SW 1271 (cell line): ENCODE measurements at places on chromosomes 6 and 20.

DNA sequence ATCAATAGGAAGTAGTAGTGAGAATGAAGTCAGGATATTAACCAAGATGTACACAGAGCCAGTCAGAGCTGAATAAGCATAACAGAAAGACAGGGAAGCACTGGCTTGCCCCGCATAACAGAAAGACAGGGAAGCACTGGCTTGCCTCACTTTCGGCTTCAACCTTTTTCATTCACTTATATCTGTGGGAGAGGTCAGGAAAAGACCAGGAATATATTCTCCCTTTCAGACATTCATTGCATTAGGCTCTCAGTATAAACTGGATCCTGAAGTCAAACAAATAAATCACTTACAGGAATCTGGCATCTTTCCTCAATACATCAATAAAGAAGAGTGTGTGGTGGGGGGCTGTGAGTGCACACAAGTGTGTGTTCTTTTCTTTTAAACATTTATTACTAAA lies 437.6 kb downstream of the C6orf118 start:
- no peak for DNase-seq

- no peak for DNase-seq
Measured at GRCh38 chr6:54244430-54244829, 63.8 kb upstream of the TINAG start.

- DNase-seq: no peak
Measured at GRCh38 chr6:21230536-21230935, 363.0 kb upstream of the SOX4 start.

GRCh38 chr6:2853769-2854395 lies 12.2 kb upstream of the SERPINB1 start:
- DNase-seq: peak; percentile 95

DNA sequence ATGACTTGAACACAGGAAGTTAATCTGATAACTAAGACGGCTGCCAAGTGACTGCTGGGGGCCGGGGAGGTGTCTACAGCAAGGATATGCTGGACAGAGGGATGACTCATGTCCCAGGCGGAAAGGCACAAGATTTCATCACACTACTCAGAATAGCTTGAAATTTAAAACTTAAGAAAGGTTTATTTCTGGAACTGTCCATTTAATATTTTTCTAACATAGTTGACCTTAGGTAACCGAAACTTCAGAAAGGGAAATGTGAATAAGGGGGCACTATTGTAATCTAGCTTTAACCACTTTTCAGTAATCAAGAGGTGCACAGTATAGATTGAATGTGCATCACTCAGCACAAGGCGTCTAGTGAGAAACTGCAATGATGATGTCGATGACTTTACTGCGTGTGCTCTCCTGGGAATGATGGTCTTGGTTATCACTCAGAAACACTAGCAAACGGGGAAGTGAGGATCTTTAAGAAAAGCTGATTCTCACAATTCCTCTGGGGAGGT lies 171.5 kb downstream of the QKI start:
- peak; percentile 82 for DNase-seq

GRCh38 chr20:11117808-11118528 lies 444.2 kb upstream of the JAG1 start:
- DNase-seq: no peak

GRCh38 chr6:27470023-27470422 lies 2.9 kb downstream of the ZNF184 start:
- no peak for DNase-seq

GRCh38 chr20:20546402-20546801 lies 166.0 kb downstream of the RALGAPA2 start:
- DNase-seq: no peak

- no peak for DNase-seq
Measured at GRCh38 chr6:119160911-119161310, 82.4 kb upstream of the FAM184A start.

DNA sequence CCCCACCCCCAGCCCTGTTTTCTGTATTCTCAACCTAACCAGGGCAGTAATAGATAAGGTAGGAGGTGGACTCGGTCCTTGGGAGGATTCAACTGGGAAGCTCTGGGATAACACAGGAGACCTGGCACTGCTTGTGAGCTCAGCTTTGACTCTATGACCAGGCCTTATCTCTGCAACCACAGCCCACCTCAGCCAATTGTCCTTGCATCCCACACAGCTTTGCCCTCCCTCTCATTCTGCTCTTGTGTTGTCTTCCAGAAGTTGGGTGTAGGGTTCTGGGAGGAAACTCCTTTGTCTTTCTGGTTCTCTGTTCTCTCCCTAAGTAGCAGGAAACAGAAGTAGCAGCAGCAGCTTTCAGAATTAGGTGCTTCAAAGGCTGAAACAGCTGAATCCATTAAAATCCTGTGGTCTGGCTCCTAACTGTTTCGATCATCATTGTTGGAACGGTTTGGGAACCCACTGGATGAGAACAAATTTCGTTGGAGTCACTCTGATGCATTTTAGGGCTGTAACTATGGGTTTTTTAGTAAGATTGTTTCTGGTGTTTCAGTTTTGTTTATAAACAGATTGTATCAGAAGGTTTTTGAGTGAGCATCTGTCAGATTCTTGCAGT lies 32.4 kb upstream of the SNX9 start:
- no peak for DNase-seq

GRCh38 chr6:10954590-10955010 lies 67.7 kb downstream of the SYCP2L start:
- peak; percentile 40 for DNase-seq

DNA sequence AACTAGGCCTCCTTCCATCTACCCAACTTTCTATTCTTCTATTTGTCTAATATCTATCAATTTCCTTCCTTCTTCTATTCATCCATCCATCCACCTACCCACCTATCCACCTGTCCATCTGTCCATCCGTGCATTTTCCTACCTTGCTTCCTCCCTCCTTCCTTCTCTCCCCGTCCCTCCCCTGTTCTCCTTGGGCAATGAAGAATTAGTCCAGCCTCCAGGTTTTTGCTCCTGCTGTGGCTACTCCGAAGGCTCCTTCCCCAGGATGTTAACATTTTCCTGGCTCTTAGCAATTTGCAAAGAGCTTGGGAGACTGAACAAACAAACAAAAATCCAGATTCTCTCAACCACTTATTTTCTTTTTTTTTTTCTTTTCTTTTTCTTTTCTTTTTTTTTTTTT lies 81.6 kb downstream of the KCNB1 start:
- no peak for DNase-seq

DNA sequence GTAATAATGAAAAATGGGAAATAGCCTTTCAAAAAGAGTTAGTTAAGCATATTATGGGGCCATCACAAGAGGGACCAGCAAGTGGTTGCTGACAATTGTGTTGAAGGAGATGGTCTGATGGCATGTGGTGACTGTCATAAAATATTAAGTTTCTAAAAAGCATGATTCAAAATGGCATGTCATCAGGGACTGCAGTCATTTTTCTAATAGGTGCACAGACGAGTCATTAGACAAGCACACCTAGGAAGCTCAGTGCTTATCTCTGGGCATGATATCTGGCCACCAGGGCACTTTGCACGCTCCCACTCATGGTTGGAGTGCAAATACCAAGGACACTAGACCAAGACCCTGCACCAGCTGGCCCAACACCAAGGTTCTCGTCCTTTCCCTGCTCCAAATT lies 226.5 kb downstream of the ANKRD60 start:
- no peak for DNase-seq

GRCh38 chr6:122285292-122285913 lies 114.0 kb upstream of the HSF2 start:
- no peak for DNase-seq

- DNase-seq: no peak
Measured at GRCh38 chr6:170089963-170090362, 200.9 kb downstream of the DLL1 start.

DNA sequence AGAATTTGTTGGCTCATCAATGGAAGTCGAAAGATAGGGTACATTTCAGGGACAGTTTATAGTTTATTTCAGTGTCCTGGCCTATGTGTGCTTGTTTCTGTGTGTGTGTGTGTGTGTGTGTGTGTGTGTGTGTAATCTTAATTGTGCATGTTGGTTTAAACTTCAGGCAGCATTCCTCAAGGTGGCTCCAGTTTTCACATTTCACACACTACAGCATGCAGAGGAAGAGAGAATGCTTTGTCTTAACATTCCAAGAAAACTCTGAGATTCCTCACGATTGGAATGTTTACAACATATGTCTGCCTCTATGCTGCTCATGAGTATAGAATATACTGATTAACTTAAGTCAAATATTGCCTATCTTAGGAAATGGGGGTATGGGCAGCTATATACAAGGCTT lies 332.6 kb upstream of the EPHA7 start:
- DNase-seq: no peak

DNA sequence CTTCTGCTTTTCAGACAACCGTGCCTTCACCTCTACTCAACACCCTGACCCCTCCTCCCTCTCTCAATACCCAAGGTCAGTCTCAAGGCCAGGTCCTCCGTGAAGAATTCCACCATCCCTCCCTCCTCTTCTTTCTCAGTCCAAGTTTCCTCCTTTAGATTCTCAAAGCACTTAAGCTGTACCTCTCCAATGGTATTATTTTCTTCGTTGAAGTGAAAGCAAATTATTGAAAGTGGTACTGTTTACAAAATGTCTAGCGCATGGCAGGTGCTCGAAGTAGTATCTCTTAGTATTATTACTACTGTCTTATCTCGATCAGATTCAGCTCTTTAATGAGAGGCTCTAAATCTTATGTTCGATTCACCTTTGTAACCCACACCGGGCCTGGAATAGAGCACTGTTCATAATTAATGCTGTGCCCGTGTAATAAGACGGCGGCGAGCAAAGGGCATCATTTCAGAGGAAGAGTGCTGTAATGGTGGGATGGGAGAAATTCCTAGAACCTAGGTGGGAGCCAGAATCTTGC lies 593 bp upstream of the RALGAPB start:
- no peak for DNase-seq

- DNase-seq: no peak
Measured at GRCh38 chr20:45452772-45453691, 16.5 kb upstream of the WFDC2 start.
